ENCODE measurements at places on chromosomes 1 and 21.

DNA sequence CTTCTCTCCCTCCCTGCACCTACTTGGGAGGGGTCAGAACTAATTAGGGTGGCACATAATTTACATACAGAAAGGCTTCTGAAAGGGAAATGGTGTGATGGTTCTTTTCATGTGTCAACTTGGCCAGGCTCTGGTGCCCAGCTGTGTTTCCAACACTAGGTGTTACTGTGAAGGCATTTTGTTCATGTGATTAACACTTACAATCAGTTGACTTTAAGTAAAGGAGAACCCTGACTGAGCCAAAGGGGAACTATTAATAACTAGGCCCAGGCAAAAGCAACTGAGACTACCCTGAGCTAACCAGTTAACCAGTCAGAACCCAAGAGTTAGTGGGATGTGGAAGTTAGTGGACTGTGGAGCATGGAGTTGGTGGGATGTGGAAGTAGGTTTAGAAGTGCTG lies 114.9 kb downstream of the SEC16B start:
- H3K4me3 ChIP-seq, result no peak overlapping the region
- peaks cover 7% of the 10 kb centered on the region for H3K27me3 ChIP-seq
- no peaks in the 10 kb centered on the region for H3K36me3 ChIP-seq
- DNase-seq, result no peak

- peaks cover 21% of the 10 kb centered on the region for H3K36me3 ChIP-seq
- H3K4me1 ChIP-seq, result peaks cover 20% of the 10 kb centered on the region
- H3K4me3 ChIP-seq, result no peak overlapping the region
These were observed 73.4 kb downstream of the UCK2 start for GRCh38 chr1:165900576-165901380.

DNA sequence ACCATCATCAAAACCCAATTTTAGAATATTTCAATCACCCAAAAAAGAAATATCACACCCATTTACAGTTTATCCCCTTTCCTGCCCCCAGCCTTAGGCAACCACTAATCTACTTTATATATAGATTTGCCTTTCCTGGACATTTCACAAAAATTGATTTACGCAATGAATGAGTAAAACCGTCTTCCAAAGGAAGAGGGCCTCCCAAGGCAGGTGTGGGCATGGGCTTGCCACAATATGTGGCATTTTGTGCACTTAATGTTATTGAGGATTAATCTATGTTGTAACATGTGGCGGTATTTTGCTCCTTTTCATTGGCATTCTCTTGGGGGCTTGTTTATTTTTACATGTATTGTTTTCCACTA lies 11.8 kb upstream of the BMP8B start:
- no peaks in the 10 kb centered on the region for H3K36me3 ChIP-seq
- H3K27me3 ChIP-seq, result peaks cover 14% of the 10 kb centered on the region
- no peak overlapping the region for H3K27ac ChIP-seq
- no peak for DNase-seq

GRCh38 chr1:34378968-34379856 lies 202.5 kb downstream of the C1orf94 start:
- peaks cover 22% of the 10 kb centered on the region for H3K27me3 ChIP-seq
- DNase-seq, result no peak
- no peaks in the 10 kb centered on the region for H3K36me3 ChIP-seq
- no peak overlapping the region for H3K4me3 ChIP-seq
- H3K27ac ChIP-seq, result no peak overlapping the region

GRCh38 chr1:49694251-49694827 lies 329.4 kb downstream of the AGBL4 start:
- H3K36me3 ChIP-seq, result no peaks in the 10 kb centered on the region
- H3K4me3 ChIP-seq, result no peak overlapping the region
- no peak overlapping the region for H3K27ac ChIP-seq
- no peaks in the 10 kb centered on the region for H3K27me3 ChIP-seq

GRCh38 chr1:200183637-200184036 lies 156.1 kb downstream of the NR5A2 start:
- no peak for DNase-seq
- no peaks in the 10 kb centered on the region for H3K36me3 ChIP-seq
- H3K4me3 ChIP-seq, result no peak overlapping the region

- no peaks in the 10 kb centered on the region for H3K36me3 ChIP-seq
- H3K27ac ChIP-seq, result no peak overlapping the region
- no peaks in the 10 kb centered on the region for H3K4me1 ChIP-seq
- no peak overlapping the region for H3K4me3 ChIP-seq
- peaks cover under 1% of the 10 kb centered on the region for H3K27me3 ChIP-seq
These were observed 107.6 kb downstream of the LHX9 start for GRCh38 chr1:198024782-198025181.

GRCh38 chr1:94067196-94067595 lies 53.8 kb downstream of the ABCA4 start:
- H3K27ac ChIP-seq, result no peak overlapping the region
- peaks cover 50% of the 10 kb centered on the region for H3K4me1 ChIP-seq
- no peaks in the 10 kb centered on the region for H3K27me3 ChIP-seq
- DNase-seq, result no peak
- no peak overlapping the region for H3K4me3 ChIP-seq

DNA sequence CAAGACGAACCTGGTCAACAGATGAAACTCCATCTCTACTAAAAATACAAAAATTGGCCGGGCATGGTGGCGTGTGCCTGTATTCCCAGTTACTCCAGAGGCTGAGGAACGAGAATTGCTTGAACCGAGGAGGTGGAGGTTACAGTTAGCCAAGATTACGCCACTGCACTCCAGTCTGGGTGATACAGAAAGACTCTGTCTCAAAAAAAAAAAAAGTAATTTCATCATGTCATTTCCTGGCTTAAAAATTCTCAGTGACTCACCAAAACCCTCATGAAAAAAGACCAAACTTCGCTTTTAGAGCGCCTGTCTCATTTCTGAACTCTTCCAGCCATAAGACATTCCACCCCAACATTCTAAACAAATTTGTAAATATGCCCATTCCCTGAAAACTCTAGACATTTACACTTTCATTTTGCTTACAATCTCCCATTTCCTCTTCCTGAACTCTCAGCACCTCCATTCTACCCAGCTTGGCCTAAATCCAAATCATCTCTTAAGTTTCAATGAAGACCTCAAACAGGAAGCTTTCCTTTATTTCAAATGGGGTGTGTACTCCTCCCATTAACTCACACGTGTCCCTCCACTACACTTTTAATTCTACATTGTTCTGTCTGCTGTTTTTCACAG lies 50.5 kb upstream of the PRRC2C start:
- no peak for DNase-seq
- H3K4me1 ChIP-seq, result peaks cover 3% of the 10 kb centered on the region
- no peak overlapping the region for H3K4me3 ChIP-seq
- no peaks in the 10 kb centered on the region for H3K36me3 ChIP-seq
- H3K27me3 ChIP-seq, result peaks cover 4% of the 10 kb centered on the region

Measured in type B pancreatic cell (in vitro differentiated cells).